ENCODE measurements at places on chromosomes 7 and 10.

DNA sequence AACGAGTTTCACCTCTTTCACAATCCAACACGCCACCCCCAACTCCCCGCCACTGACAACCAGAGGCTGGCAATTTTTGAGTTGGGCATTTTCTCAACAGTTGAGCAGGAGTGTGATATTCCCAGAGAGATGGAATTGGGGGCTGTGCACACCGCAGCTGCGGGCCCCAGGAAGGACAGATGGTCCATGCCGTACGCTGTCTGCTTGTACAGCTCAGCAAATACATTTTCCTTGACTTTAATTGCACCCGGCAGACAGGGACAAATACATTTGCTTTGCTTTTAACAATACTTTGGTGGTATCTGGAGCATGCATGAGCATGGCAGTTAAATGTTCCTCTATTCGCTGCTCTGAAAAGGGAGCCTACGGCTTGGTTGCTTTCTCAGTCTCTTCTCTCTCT lies 354.2 kb upstream of the DPP6 start:
- no peak for DNase-seq

- DNase-seq: no peak
Observed at GRCh38 chr10:101229266-101230182, at the start of gene LBX1. LBX1 (minus strand) TSS chr10:101229463; CDS start chr10:101228815, 648 bp downstream.

- no peak for DNase-seq
Observed at GRCh38 chr10:121592155-121592890, 5.9 kb downstream of the FGFR2 start.

- no peak for DNase-seq
Observed at GRCh38 chr10:118720685-118721538, 33.9 kb downstream of the CACUL1 start.

DNA sequence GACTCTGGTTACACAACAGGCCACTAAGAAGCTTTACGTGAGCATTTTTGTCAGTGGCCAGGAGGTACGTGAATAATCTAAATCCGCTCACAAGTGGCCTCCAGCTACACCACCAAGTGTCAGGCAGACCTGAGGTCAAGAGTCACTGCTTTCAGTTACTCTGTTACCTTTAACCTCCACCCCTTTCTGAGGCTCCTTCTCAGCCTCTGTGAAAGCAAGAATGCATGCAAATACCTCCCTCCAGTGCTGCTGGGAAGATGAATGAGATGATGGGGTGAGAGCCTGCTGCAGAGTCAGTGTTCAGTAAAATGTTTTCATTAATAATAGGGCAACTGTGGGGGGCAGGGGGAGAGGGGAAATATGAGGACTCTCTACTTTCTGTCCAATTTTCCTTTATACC lies 11.2 kb downstream of the DDC start:
- no peak for DNase-seq

DNA sequence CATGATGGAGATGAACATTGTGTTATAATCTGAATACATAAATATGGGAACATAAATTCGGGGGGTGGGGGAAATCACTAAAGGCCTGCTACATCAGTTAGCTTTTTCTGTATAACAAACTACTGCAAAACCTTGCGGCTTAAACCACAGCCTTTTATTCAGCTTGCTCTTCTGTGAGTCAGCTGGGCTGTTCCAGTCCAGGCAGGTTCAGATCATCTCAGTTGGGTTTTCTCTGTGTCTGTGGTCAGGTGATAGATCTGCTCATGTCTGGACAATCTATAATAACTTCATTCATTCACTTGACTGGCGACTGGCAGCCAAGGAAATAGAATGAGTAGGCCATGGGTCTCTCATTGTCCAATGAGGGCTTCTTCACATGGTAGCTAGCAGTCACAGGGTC lies 23.5 kb downstream of the HTR7 start:
- no peak for DNase-seq

DNA sequence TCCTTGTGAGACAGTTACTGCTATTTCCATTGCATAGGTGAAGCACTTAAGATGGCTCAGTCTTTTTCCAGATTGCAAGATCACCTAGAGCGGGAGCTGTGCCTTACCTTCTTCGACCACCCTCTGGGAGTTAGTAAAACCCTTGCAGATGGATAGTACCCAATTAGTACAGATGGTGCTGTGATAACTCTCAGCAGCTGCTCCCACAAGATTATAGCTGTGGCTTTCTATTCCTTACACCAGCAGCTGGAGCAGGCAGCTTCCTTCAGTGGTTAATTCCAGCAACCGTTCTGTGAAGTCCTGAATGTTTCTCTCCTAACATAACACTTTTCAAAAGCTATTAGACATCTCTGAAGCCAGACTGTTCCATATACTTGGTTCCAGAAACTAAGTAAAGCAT lies 796.8 kb downstream of the XPNPEP1 start:
- DNase-seq: no peak

DNA sequence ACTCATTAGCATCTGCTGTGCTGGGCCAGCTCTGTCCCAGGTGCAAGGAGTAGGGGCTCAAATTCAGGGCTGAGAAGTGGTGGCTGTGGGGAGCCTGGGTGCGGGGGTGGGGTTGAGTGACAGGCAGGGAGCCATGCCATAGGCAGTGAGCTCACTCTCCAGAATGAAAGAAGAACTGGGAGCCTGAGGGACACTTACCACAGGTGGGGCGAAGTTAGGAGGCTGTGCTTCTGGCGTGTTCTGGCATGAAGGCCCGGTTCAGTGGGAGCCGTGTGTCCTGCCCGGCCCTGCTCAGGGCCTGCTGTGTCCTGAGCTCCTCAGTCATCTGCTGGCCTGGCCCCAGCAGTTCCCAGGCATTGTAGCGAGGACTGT lies 62.5 kb downstream of the MKI67 start:
- no peak for DNase-seq

DNA sequence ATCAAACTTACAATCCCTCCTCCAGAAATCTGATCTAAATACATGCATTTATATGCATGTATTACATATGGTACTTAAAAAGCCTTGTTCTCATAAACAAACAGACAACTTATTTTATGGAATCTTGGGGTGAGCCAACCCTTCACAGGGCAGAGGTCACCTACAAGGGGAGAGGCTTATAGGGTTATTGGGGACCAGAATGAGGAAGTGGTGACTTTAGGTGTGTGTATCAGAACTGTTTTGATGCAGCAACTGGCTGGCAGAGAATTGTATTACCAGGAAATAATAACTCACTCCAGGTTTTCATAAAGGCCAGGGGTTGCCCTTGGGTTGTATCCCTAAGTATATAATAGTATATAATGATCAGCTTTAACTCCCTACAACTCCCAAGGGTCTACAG lies 91.1 kb downstream of the SVIL start:
- DNase-seq: no peak

GRCh38 chr7:70426249-70426880 lies 705.6 kb upstream of the GALNT17 start:
- no peak for DNase-seq

GRCh38 chr10:86179153-86179524 lies 187.5 kb downstream of the GRID1 start:
- DNase-seq: no peak

DNA sequence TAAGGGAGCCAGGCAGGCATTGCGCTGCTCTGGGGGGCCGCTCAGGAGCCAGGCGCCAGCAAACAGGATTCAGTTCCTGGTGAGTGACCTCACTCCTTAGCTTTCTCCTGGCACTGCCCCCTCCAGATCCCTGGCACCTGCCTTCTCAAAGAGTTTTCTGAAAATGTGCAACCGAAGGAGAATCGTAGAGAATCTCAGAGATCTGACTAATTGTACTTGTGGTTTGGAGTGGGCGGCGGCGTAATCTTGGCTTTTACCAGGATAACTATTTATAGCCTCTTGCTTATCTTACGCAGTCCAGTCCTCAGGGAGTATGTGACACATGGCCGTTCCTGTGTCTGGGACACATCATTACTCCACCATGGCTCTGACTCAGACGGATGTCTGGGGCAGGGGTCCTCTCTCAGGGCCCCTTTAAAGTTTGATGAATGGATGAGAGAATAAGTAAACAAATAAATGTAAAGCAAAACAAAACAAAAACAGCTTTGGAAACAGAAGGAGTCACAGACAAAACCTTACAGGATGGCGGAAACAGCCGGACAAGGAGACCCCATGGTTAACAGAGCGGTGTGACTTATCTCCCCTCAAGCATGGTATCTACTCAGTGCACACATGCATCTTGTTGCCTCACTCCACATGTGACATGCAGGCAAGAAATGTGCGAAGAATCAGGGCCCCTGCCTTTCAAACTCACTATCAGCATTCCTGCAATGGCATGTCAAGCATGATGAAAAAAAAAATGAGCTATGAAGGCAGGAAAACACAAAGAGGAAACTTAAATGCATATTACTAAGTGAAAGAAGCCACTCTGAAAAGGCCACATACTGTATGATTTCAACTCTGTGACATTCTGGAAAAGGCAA lies 99.7 kb downstream of the TNS3 start:
- no peak for DNase-seq

DNA sequence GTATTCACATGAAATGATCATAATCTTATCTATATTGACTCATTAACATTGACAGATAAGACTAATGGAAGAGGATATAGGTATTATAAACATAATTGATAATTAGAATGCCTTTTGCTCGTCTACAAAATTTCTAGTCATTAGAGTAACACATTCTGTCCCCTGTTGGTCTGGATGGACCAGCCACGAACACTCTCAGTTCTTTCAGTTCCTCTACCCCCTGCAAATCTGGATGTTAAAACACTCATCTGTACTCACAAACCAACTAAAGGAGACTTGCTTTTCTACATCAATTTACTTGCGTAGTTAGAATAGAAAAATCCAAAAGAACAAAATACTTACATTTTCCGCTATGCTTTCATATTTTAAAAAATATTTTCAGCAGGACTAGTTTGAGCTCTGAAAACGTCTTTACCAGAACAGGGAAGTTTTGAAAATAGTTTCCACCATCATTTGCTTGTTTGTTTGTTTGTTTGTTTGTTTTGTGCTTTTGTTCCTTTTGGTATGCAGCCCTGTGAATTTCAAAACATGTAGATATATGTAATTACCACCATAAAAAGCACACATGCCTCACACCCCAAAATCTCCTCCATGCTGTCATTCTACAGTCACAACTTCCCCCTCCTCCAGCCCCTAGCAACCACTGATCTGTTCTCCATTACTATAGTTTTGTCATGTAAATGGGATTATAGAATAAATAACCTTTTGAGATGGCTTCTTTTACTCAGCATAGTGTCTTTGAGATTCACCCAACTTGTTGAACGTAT lies 103.8 kb downstream of the FZD1 start:
- DNase-seq: no peak

- DNase-seq: no peak
Observed at GRCh38 chr7:57425239-57425944, 24.6 kb upstream of the ZNF716 start.

DNA sequence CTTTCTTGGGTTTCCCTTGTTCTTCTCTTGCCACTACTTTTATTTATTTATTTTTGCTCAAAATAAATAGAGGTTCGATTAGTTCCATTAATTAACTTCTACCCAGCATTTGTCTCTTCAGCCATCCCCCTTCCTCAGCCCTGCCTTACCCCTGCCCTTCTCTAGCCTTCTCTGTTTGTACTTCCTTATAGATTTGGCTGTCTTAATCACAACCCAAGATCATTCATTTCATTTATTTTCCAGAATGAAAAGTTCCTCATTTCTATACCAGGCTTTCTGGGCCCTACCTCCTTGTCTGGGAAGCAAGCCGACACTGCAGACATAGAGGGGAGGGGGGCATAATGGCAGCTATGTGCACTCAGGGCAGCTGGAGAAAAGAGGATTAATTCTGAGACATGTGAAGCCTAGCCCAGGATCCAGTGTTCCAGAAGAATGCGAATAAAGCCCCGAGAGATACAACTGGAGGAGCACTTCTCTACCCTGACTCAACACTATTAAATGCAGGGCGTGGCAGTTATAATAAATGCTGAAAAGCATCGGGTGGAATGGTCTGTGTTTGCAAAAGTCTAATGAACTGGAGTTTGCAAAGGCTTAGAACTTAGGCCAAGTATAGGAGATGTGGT lies 6.4 kb upstream of the PDCD4 start:
- no peak for DNase-seq

DNA sequence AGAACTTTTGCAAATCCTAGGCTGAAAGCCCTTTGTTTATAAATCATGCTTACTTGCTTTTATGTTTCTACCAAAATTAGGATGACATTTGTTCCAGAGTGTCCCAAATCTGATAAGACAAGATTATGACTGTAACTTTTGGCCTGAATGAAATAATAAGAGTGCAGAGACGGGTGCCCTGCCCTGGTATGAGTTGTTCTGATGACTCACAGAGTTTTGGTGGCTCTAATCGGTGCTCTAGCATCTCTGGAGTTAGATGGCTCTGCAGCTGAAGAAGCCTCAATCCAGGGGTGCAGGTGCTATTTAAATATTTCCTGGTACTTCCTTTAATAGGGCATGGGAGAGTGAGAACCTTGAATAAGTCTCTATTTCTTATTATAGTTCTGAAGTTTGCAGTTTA lies 102.2 kb upstream of the ELMO1 start:
- DNase-seq: no peak

DNA sequence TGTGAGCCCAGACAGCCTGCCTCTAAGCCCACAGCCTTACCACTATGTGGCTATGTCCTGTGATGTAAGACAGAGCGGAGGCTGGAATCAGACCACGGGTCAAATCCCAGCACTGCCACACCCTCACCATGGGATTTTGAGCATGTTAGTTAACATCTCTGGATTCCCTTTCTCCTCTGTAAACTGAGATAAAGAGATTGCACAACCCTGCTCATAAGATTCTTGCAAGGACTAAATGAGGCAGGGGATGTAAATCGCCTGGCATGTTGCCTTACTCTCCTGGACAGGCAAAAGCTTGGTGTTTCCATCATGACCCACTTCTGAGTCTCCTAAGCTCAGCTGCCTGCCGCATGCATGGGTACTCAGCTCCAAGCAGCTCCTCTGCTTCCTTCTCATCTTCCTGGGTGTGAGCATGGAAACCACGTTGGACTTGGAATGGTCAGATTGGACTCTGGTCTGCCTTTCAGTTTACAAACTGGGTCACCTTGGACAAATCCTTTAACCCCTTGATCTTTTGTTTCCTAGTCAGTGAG lies 41.3 kb upstream of the MTURN start:
- DNase-seq: no peak

DNA sequence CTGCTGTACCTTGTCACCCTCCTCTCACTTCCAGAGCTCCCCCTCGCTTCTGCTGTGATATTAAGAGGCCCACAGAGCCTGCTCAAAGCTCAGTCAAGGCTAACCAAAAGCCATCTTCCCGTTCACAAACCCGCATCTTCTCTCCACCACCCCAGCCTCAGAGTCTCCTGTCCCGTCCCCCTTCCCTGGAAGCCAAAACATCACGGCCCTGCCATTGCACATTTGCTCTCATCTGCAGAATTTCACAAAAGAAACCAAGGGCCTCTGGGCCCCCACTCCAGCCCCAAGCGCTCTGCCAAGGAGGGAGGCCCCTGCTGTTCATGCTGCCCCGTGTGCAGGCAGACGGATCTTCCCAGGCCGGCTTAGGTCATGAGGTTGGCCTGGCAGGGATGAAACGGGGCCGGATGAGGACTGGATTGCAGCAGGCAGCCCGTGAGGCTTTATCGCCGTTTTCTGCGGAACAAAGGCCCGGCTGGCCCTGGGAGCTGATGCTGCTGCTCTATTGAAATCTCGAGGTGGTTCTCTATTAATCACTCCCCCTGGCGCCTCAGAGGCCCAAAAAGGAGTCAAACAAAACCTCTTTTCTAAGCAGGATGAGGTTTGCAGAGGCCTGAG lies 31.6 kb upstream of the FOXK1 start:
- DNase-seq: no peak
